ENCODE measurements at places on chromosomes 16 and 17.

DNA sequence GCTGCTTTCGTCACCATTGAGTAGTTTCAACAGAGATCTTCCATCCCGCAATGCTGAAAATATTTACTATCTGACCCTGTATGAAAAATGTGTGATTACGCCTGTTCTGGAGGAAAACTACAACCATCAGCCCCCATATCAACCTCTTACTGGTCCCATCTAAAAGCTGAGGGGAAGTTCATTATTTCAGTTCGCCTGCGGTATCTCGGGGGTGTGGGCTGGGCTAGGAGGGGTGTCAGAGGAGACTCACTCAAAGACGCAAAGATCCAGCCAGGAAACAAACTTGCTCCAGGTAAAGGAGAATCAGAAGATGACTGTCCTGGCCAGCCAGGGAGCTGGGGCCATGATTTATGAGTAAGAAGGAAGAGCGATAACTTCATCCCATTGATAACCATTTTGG is 13.7 kb downstream of the CACNG1 start:
- no peak for DNase-seq

DNA sequence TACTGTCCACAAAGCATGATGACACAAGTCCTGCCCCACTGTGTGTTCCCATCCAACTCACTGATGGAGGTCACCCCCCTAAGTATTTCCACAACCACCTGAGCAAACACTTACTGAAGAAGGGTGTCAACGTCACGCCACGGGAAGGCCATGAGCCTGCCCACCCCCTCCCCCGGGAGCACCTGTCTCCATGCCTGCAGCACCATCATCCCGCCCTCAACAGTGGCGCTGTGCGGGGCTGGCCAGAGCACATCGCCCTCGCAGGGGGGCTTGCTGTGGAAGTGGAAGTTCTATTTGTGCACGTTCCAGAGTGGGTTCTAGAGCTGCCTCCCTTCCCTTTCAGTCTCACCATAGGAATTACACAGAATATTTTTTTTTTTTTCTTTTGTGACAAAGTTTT is 4.3 kb upstream of the MBTPS1 start:
- DNase-seq = no peak

DNA sequence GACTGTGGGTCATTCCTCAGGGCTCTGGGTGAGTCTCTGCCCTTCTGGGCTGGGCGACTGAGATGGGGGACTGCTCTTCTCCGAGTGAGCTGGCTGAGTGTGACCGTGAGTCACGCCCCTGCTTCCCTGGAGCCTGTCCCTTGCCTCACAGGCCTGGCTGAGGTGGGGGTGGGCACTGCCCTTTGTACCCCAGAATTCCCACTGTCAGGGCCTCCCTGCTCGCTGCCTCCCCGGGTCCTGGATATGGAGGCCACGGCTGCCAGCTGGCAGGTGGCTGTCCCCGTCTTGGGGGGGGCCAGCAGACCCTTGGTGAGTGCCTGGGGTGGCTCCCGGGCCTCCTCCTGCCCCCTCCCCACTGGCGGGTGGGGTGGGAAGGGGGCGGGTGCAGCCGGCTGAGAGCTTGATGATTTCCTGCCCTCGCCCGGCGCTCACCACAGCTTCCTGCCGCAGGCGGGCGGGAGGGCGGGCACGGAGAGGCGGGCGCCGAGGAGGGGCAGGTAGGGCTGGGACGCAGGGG is at the start of gene LAT:
TSS of gene LAT (plus strand) at position 434 of the 517 bp plus-strand sequence. CDS start 366 bp downstream, outside the sequence.
- no peak for DNase-seq

- DNase-seq = no peak
These were observed 220.6 kb upstream of the HSBP1 start for GRCh38 chr16:83587201-83587600.

GRCh38 chr17:50844117-50844700 is 8.8 kb downstream of the WFIKKN2 start:
- no peak for DNase-seq
